NCI-H69 (cell line): ENCODE measurements at places on chromosomes 7 and 10.

DNA sequence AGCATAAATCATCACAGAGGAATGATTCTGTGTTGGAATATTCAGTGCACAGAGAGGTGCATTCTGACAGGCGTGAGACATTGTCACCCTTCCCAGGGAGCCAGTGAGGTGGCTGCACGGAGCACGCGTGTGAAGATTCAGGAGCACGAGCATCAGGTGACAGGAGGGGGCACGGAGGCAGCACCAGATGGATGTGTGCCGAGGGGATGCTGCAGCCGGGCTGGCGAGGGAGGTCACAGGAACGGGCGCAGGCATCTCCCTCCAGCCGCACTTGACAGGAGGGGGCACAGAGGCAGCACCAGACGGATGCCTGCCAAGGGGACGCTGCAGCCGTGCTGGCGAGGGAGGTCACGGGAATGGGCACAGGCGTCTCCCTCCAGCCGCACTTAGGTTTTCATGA, 66.5 kb downstream of the DIP2C start:
- no peak for DNase-seq

GRCh38 chr10:27997865-27998177, 1.1 kb downstream of the ODAD2 start:
- DNase-seq = no peak

GRCh38 chr10:106528702-106529101, 635.8 kb downstream of the SORCS1 start:
- no peak for DNase-seq

DNA sequence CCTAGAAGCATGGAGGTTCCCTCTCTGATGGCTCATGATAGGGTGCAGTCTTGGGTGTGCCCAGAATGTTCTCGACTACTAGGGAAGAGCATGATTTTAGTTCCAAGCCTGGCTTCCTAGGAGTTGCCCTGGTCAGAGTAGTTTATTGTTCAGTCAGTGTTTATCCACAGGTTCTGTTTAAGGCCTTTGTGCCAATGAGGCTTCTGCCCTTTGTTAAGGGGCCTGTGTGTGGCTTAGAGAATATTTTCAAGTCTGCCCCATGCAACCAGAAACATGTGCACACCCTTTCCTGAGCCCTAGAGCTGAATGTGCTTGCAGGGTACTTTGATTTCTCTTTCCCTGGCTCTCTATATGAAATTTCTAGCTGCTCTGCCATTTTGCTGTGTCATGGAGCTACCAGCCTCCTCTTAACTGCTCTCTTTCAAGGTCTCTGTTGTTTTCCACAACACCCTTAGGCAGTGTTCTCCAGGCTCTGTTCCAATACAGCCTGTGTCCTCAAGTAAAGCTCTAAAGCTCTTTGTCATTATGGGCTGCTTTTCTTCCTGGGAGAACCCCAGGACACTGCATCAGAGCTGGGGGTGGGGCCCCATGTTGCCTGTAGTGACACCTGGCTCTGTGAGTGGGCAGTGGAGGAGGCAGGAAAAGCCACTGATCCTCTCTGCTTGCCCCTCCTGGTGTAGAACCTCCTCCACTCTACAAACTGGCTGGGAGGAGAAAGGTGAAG, 34.1 kb upstream of the TSPAN33 start:
- DNase-seq = peak; percentile 82

DNA sequence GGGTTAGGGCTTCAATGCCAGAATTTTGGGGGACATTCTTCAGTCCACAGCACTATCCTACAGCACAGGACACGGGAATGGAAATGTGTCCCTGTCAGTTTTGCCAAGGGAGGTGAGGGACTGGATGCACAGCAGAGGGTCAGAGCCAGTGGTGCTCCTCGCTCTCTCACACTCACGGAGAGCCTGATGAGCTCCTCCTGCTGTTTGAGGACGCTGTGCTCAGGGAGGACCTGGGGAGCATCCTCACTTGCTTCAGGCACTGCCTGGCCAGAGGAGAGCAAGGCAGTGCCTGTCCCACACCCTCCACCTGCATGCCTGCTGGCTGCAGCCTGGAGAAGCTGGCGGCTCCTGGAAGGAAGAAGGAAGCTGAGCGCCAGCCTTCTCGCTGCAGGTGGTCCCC, 58.6 kb downstream of the RAMP3 start:
- DNase-seq = no peak

DNA sequence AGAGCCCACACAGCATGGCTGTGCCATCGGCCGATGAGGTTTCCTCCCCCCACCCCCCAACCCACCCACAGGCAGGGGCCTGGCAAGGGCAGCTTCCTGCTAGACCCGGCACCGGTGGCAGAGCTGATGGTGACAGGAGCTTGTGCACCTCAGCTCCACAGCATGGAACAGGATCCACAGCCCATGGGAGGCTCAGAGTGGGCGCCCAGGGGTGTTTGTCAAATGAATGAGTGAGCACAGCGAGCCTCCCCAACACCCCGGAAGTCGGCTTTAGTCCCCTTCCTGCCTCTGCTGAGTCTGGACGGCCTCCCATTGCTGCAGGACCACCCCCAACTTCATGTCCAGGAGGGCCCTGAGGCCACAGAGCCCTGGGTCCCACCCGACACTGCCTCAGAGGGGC, 68.9 kb downstream of the PDGFA start:
- DNase-seq = no peak

- peak; percentile 77 for DNase-seq
Measured at GRCh38 chr7:55254596-55255495, 110.3 kb upstream of the LANCL2 start.
